ENCODE measurements at places on chromosomes 11 and 22.

- DNase-seq, result no peak
These were observed 304.1 kb downstream of the BUD13 start for GRCh38 chr11:116468699-116469098.

DNA sequence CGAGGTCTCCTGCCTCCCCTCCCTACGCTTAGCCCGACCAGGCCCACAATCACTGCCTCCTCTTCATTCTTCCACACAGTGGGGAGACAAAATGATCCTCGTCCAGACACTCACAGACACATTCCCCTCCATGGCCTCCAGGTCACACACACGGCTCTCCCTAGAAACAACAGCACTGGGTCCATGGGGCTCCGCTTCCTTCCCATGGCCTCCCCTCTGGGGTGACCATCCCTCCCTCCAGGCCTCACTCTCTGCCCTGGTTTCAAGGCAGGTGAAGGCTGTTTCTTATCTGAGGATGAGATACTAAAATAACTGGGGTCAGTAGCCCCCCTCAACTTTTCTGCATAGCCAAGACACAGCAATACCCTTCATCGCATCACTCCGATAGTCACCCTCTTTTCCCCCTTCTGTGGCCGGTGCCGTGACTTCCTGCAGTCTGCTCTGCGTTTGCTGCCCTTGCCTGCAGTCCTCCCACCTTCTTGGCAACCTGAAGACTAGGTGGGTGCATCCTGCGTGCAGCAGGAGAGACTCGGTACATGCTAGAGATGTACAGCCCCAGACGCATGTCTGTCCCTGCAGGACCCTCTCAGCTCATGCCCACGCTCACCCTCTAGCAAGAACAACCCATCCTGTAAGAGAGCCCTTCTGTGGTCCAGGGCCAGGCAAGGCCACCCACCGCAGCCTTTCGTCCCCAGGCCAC is 55.8 kb downstream of the CD6 start:
- no peak for DNase-seq

DNA sequence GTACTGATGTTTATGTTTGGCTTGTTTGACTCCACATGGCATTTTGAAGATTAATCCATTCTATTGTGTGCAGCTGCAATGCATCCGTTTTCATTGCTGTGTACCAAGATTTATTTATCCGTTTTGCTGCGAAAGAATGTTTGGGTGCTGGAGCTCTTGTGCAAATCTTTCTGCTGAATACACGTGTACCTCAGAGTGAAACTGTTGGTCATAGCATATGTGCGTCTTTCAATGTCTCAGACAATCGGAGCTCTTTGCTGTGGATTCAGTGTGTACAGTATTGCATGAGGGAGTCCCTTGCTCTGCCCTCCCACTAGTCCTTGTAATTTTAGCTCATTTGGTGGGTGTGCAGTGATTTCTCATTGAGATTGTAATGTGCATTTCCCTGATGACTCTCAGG is 545.4 kb downstream of the TBC1D22A start:
- no peak for DNase-seq

GRCh38 chr11:74754507-74755252 is 6.0 kb downstream of the RNF169 start:
- DNase-seq, result no peak

- DNase-seq, result no peak
These were observed 29.3 kb downstream of the LMO1 start for GRCh38 chr11:8234425-8234821.

DNA sequence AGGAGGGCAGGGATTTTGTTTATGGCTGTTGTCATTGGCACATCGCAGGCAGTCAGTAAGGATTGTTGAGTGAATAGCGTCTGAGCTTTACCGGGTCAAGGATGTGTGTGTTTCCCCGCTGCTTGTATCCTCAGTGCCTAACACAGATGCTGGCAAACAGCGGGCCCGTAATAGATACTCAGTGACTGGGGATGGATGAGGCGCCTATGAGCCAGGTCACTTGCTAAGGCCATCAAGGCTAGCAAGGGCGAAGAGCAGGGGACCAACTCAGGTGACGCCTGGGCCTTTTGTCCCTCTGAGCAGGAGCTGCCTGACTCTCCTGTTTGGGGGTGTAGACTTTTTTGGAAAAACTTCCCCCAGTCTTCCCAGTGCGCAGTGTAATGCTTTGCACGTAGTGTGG is 118.1 kb downstream of the HIPK3 start:
- no peak for DNase-seq

- no peak for DNase-seq
These were observed 170.2 kb downstream of the BRD1 start for GRCh38 chr22:49657275-49657973.

DNA sequence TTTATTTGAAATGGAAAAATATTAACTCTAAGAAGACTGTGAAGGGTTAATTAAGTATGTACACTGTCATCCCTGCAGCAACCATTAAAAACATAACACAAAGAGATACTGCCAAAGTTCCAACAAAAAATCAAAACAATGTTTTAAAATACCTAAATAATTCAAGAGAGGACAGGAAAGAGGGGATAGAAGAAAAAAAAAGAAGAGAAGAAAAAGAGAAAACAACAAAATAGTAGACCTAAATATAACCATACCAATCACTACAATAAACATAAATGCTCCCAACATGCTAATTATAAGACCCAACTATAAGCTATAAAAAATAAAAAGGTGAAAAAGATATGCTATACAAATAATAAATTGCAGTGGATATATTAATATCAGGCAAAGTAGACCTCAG is 20.1 kb downstream of the GNB1L start:
- DNase-seq, result no peak

DNA sequence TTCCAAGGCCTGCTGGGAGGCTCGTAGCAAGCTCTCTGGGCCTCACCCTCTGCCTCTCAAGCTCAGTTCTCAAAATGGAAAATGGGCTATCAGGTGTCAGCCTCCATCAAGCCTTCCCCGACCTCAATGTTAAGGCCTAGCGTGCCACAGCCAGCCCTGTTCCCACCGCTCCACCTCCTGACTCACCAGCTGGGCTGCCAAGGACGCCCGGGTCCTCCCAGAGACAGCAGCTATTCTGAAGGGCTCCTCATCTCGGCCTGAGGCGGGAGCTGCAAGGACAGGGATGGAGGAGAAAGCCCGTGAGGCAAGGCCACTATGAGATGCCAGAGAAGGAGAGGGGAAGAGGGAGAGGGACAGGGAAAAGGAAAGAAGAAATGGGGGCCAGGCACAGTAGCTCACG is 19.9 kb downstream of the ARAP1 start:
- DNase-seq, result no peak

DNA sequence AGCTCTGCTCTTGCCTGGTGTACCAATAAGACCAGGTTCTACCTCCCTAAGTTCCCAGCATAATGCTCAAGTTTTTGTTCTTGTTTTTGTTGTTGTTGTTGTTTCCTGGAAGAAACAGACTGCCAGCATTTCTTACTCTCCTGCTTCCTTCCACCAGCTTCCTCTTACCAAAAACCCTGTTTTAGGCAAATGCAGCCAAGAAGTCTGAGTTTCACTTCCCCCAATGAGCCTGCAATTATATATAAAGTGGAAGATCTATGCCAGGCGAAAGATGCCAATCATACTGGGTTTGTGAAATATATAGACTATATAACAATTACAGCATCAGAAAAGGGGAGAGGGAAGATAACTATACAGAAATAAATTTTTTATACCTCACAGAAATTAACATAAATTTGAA is 931.5 kb upstream of the FAT3 start:
- no peak for DNase-seq

DNA sequence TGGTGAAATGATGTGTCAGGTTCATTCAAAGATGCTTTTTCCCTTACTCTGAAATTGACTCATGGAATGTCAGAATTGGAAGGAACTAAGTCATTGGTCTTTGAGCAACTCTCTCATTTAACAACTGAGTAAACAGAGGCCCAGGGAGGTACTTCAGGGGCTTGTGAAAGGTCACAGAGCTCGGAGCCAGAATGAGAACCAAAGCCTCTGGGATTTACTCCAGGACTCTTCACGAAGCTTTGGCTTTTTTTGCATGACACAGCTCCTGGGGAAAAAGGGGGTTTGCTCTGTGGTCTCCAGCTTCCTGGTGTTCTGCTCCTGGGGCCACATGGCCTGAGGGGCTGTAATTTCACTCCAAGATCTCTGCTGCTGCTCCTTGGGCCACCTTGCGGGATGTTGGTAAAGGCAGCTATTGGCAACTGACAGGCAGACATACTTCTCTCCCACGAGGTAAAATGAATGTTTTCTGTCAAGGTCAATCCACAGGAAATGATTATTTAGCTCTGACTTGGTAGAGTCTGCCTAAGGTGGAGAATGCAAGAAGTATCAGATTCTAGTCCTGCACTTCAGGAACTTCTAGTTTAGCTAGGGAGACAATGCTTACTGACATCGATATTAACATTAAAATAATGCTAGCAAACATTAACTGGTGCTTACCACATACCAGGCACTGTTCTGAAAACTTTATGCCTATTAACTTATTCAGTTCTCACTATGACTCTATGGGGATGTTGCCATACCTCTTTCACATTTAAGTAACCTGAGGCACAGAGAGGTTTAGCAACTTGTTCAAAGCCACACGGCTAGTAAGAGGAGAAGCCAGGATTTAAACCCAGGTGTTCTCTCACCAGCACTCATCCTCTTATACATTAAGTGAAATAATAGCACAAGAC is 16.1 kb downstream of the PKNOX2 start:
- no peak for DNase-seq

GRCh38 chr22:26461188-26461810 is 22.3 kb downstream of the HPS4 start:
- DNase-seq, result peak; percentile 84

DNA sequence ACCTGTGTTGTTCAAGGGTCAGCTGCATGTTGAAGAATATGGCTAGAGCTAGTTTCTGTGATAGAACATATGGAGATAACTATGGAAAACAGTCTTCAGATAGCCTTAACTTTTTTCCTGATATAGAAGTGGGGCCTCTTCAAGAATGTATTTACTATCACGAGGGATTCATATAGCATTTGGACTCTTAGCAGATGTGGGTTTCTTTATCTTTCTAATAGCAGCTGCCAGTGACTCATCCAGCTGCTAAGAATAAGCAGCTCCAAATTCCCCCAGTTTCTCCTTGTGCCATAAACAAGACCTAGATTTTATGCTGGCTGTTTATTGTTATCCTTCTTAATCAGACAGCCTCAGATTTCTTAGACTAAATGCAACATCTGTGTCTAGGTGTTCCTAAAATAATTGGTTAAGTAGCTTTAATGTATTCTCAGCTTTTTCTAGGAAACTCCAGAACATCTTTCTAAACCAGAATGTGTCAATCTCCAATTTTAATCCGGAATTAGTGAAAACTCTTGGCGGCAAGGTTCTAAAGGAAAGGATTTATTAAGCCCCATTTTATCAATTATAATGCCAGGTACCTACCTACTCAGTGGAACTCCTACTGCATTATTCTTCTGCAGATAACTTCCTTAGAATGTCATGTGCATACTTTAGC is 119.8 kb downstream of the CSTPP1 start:
- DNase-seq, result no peak

GRCh38 chr11:64036087-64037026 is 626 bp downstream of the FLRT1 start:
- peak; percentile 42 for DNase-seq

GRCh38 chr11:58945663-58946062 is 6.4 kb downstream of the GLYATL1 start:
- no peak for DNase-seq

DNA sequence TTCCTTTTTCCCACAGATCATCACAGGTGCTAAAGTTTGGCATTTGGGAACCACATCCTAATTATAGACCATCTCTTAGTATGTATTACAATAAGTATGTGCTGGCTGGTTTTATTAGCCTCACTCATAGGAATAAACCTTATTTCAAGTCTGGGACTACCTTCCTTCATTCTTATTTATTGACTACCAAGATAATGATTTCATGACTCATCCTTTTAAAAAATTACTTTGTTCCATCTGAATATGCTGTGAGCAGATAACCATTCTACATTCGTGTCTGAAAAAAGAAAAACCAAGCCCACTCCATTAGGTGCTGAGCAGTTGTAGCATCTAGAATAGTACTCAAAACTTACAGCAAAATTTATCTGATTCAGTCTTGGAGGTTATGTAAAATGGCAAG is 12.3 kb downstream of the TNRC6B start:
- no peak for DNase-seq

- DNase-seq, result no peak
These were observed 8.8 kb downstream of the BMAL1 start for GRCh38 chr11:13286279-13286821.

DNA sequence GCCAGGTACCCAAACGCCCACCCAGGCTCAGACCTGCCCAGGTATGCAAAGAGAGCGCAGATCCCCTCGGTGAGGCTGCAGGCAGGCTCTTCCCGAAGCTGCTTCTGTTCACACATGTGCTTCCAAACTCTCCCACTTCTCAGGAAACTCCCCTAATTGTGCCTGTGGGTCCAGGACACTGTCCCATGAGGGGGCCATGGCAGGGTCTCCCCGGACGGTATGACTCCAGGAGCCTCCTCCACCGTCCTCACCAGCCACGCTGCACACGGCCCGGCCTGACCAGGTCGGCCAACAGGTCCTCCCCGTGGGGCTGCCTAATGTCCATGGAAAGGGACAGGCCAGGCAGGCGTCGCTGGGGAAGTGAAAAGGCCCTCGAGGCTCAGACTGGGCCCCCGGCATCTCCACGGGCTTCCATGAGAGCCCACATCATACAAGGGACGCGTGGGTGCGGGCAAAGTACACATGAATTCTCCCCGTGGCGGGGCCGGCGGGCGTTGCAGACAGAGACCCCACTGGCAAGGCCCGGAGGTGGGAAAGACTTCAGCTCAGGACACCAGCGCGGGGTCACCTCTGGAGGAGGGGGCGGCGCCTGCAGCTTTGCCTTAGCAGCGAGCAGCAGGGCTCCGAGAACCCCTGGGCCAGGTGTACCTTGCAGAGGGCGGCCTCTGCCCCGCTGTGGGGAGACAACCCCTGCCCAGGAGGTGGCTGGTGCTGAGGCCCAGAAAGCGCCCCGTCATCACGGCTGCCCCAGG is 526.1 kb downstream of the BRD1 start:
- DNase-seq, result no peak

DNA sequence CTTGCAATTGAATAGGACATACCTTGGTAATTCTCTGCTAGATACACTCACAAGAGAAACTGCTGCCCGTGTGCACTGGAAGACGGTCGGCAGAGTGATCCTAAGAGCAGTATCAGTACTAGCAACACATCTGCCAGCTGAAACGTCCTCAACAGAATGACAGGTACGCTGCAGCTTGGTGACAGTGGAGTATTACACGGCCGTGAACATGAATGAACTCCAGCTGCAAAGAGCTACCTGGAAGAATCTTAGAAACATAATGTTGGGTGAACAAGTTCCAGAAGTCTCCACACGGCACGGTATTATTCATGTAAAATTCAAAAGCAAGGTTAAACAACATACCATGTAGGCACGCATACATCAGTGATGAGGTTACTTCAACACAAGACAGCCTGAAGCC is 44.4 kb downstream of the TPCN2 start:
- DNase-seq, result no peak

Measured in HEK293T (cell line).